ENCODE measurements at places on chromosomes 6 and 20. TPM values are rescaled to one million over a fixed set of nuclear protein-coding genes. Genes with fewer than 3 reads are reported as not detected.

GRCh38 chr6:38134704-38135088, 315.2 kb downstream of the ZFAND3 start:
- H3K4me1 ChIP-seq: peaks cover 24% of the 10 kb centered on the region
- no peak for DNase-seq
- no peaks in the 10 kb centered on the region for H3K36me3 ChIP-seq
- no peak overlapping the region for H3K4me3 ChIP-seq
- no peak overlapping the region for H3K27ac ChIP-seq

DNA sequence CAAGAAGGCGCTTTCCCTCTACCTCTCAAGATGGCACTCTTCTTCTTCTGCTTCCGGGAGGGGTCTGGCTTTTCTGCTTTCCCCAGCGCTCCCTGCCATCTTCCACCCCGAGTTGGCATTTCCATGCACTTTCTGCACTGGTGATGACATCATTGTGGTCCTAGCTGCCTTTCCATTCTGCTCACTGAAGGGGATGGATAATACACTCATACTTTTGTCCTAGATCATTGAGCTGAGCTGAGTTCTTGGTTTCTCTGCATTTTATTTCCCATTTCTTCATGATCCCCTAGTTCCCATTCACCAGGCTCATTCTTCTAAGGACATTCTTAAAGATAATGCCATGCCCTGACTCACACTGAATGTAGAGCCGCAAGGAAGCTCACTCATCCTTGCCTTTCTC, 96.7 kb downstream of the EDN1 start:
- DNase-seq: no peak
- no peak overlapping the region for H3K27ac ChIP-seq
- H3K4me1 ChIP-seq: no peaks in the 10 kb centered on the region
- H3K4me3 ChIP-seq: no peak overlapping the region
- no peaks in the 10 kb centered on the region for H3K36me3 ChIP-seq

The SGK2 gene
- 3.1 TPM for total RNA-seq

DNA sequence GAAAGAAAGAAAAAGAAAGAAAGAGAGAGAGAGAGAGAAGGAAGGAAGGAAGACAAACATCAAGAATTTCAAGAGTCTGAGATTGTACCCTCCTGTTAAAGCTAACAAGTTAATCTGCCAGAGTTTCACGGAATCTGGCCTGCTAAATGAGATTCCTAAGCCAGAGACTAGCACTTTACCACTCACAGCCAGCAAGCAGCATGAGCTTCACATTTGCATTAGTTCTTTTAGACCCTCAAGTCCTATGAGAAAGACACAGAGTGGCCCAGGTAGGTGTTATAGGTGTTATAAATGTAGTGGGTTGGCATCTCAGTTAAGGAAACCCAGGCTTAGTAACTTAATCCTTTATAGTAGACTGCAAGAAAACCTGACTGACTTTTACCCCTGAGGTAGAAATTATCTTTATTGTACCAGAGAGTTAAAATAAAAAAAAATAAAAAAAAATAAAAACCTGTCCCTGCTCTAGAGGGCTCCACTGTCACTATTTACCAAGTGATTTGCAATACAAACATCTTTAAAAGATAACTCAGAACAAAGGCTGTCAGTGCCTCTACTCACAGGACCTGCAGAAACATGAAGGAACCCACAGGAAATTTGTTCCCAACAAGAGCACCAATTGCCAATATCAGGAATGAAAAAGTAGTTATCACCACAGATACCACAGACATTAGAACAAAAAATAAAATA, 9.7 kb upstream of the IBTK start:
- no peaks in the 10 kb centered on the region for H3K4me1 ChIP-seq
- no peak overlapping the region for H3K4me3 ChIP-seq
- H3K27me3 ChIP-seq: no peaks in the 10 kb centered on the region
- no peaks in the 10 kb centered on the region for H3K36me3 ChIP-seq
- DNase-seq: no peak

- DNase-seq: no peak
- peaks cover 4% of the 10 kb centered on the region for H3K27me3 ChIP-seq
- no peaks in the 10 kb centered on the region for H3K36me3 ChIP-seq
- H3K4me3 ChIP-seq: no peak overlapping the region
- H3K27ac ChIP-seq: no peak overlapping the region
Measured at GRCh38 chr6:98487612-98488011, 346.8 kb upstream of the POU3F2 start.

DNA sequence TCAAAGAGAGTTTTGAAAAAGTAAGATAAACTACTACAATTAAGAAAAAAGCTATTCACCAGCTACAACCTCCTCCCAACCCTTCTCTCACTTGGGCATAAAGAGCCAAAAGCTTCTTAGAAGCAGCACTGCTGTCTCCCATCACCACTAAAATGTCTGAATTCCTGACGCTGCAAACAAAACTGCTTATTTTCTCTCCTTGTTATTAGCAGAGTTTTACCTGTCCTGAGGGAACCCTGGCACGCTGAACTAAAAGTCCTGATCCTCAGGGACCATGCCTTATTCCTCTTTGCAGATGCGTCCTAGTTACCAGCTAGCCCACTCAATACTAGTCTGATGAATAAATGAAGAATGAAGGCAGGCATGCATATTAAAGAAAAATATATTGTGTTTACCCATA, 1.1 kb downstream of the HACE1 start:
- no peak for DNase-seq
- no peaks in the 10 kb centered on the region for H3K36me3 ChIP-seq

- peaks cover 4% of the 10 kb centered on the region for H3K27me3 ChIP-seq
- H3K4me1 ChIP-seq: no peaks in the 10 kb centered on the region
- no peaks in the 10 kb centered on the region for H3K36me3 ChIP-seq
- no peak overlapping the region for H3K4me3 ChIP-seq
Measured at GRCh38 chr6:129923530-129924250, 62.6 kb upstream of the TMEM244 start.

DNA sequence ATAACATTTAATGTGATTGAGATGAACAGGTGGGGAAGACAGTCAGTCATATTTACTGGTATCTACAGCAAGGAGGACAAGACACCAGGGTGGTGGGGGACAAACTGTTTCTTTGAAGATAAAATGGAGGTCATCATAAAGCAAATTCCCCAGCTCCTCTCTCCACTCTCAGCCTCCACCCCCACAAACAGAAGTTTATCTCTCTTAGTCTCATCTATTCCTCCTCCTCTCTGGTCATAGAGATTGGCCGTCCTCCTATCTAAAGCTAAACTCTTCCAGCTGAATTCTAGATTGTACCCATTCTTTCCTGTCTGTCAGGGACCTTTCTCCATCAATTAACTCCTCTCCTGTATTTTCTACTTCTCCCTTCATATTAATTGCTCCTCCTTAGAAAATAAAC, 71.1 kb downstream of the KIF6 start:
- no peak overlapping the region for H3K27ac ChIP-seq
- H3K27me3 ChIP-seq: no peaks in the 10 kb centered on the region
- no peak overlapping the region for H3K4me3 ChIP-seq

The LY6G6F gene
- not detected for total RNA-seq

DNA sequence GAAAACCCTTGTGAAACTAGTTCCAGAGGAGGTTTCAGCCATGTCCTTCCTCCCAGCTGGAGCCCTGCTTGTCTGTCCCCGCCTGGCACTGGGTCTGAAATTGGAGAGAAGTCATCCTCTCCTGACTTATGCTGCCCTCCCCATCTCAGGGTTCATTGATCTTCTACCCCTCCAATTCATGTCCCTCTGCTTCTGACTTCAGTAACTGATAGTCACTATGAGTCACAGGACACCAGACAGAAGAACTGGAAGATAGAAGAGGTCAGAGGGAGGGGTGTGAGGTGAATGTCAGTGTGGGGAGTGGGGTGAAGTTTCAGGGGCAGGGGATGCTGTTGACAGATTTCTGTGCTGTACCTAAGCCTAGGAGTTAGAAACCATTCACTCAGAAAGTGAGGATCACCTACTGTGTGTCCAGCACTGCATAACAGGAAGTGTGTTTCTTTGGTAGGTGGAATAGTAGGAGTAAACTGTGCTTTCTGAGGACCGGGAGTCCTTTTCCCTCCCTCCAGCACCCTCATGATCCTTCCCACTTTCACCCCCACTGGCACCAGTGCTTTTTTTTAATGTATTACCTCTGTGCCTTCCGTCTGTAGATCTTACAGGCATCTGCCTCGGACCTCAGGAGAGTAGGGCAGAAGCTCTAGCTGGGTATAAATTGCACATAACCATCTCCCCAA, 627 bp upstream of the RPP21 start:
- no peaks in the 10 kb centered on the region for H3K4me1 ChIP-seq
- H3K27me3 ChIP-seq: no peaks in the 10 kb centered on the region
- DNase-seq: no peak
- peaks cover 54% of the 10 kb centered on the region for H3K36me3 ChIP-seq

DNA sequence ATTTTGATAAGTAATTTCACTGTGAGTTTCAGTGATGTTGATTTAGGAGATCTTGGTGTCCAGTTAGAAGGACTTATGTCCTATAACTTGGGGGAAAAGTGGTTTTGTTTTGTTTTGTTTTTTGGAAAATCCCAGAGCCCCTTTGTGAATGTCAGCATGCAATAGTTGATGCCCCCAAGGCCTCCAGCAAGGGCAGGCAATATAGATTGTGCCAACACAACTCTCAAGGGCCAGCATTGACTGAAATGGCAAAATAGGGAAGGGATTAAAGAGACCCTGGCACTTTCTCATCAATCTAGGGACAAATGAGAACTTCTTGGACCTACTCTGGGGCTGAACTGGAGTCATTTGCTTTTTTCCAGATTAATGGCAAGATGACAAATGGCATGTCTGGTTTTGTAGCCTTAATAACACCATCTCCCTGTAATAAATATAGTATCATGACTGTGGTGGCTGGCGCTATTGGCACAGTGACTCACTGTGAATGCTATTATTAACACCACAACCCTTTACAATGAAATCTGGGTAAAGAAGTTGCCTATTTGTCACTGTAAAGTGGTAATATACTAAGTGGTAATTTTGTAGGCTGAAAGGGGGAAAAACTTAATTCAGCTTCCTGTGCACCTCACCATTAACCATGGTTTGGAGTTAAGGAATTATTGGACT, 51.8 kb downstream of the ABRACL start:
- peak; percentile 28 for DNase-seq
- H3K36me3 ChIP-seq: no peaks in the 10 kb centered on the region
- H3K27ac ChIP-seq: peak overlapping the region; percentile 32
- no peaks in the 10 kb centered on the region for H3K4me1 ChIP-seq
- no peaks in the 10 kb centered on the region for H3K27me3 ChIP-seq

- peaks cover 6% of the 10 kb centered on the region for H3K36me3 ChIP-seq
- DNase-seq: no peak
- no peak overlapping the region for H3K4me3 ChIP-seq
- no peaks in the 10 kb centered on the region for H3K27me3 ChIP-seq
- peak overlapping the region; percentile 98 for H3K27ac ChIP-seq
- peaks cover 47% of the 10 kb centered on the region for H3K4me1 ChIP-seq
Measured at GRCh38 chr6:75600768-75601167, 912 bp upstream of the SENP6 start.

DNA sequence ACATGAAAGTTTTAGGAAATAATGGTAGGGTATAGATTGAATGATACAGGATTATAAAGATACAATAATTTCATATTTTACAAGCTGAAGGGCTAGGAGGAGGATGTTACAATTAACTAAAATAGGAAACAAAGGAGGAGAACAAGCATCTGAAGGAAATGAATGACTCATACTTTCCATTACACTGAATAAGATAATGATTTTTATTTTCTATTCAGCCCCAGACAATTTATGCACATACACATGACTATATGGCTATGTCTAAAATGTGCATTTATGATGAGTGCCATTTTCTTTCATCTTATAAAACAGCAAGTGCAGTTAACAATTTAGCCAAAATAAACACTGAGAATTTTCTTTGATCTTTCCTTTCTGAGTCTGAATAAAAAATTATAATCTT, 994.6 kb upstream of the ADGRB3 start:
- no peaks in the 10 kb centered on the region for H3K27me3 ChIP-seq
- no peak for DNase-seq
- no peaks in the 10 kb centered on the region for H3K36me3 ChIP-seq
- no peak overlapping the region for H3K4me3 ChIP-seq
- no peaks in the 10 kb centered on the region for H3K4me1 ChIP-seq
- no peak overlapping the region for H3K27ac ChIP-seq

- H3K36me3 ChIP-seq: no peaks in the 10 kb centered on the region
- H3K4me1 ChIP-seq: no peaks in the 10 kb centered on the region
- H3K4me3 ChIP-seq: no peak overlapping the region
- no peaks in the 10 kb centered on the region for H3K27me3 ChIP-seq
- H3K27ac ChIP-seq: no peak overlapping the region
Measured at GRCh38 chr6:162864911-162865310, 137.1 kb downstream of the PACRG start.

- no peaks in the 10 kb centered on the region for H3K27me3 ChIP-seq
- no peak overlapping the region for H3K4me3 ChIP-seq
- H3K36me3 ChIP-seq: no peaks in the 10 kb centered on the region
Measured at GRCh38 chr6:64104051-64104450, 468.4 kb downstream of the PHF3 start.

DNA sequence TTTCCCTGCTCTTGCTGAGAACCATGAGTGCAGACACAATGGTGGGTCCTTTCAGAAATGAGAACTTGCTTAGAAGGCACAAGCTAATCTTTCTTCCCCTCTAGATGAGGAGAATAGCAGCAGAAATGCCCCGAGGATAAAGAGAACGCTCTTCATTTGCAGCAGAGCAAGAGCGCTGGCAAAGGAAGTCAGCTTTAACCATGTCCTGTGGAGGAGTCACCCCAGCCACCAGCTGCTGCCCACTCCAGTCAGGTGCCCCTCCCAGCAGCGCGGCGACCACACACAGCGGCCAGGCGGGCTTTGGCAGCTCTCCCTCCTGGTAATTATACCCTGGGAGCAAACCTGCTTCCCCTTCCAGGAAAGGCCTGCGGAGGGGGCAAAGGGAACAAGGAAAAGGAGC, 42.4 kb upstream of the EMILIN3 start:
- no peak for DNase-seq
- H3K4me1 ChIP-seq: peaks cover 36% of the 10 kb centered on the region
- no peaks in the 10 kb centered on the region for H3K27me3 ChIP-seq
- H3K27ac ChIP-seq: no peak overlapping the region
- H3K4me3 ChIP-seq: no peak overlapping the region
- H3K36me3 ChIP-seq: peaks cover 4% of the 10 kb centered on the region

GRCh38 chr6:34772940-34773339, 15.6 kb downstream of the SNRPC start:
- no peaks in the 10 kb centered on the region for H3K4me1 ChIP-seq
- no peak for DNase-seq
- peak overlapping the region; percentile 2 for H3K27ac ChIP-seq
- no peak overlapping the region for H3K4me3 ChIP-seq
- H3K36me3 ChIP-seq: peaks cover 51% of the 10 kb centered on the region

DNA sequence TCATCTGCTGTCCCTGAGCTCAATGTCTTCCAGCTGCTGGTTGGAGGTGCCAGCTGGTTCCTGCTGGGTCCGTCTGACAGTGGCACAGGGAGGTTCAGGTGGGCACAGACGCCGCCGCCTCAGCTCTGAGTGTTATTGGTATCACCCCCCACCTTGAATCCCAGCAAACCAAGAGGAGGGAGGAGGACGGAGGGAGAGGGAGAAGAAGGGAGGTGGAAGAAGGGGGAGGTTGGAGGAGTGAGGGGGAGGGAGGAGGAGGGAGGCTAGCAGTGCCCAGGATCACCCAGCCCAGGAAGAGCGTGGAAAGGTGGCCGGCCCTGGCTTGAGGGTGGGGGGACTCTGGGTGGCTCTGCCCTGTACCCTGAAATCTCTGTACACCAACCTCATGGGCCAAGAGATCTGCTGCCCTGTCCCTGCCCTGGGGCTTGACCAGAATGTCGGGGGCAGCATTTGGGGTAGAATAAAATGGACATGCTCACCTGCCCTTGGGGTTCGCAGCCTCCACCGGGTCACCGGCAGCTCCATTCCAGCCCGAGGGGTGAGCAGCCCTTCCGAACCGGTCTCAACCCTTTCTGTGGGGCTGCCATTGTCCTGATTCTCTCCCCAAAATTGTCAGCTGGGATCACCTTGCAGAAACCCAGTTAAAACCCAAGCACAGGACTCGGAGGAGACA, 17.1 kb downstream of the NTSR1 start:
- H3K27me3 ChIP-seq: peaks cover 68% of the 10 kb centered on the region
- DNase-seq: no peak
- H3K4me3 ChIP-seq: no peak overlapping the region
- H3K4me1 ChIP-seq: no peaks in the 10 kb centered on the region
- H3K27ac ChIP-seq: no peak overlapping the region
- no peaks in the 10 kb centered on the region for H3K36me3 ChIP-seq

The LY6G6D gene
- total RNA-seq: not detected
